ENCODE measurements at places on chromosomes 4 and X.

DNA sequence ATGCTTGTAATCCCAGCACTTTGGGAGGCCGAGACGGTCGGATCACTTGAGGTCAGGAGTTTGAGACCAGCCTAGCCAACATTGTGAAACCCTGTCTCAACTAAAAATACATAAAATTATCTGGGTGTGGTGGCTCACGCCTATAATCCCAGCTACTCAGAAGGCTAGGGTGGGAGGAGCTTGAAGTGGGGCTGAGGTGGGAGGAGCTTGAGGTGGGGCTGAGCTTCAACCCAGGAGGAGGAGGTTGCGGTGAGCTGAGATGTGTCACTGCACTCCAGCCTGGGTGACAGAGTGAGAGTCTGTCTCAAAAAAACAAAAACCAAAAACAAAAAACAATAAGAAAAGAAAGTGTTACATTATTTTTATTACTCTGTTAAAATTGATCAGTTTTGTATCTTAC is 1164.4 kb upstream of the IGFBP7 start:
- no peak for DNase-seq

DNA sequence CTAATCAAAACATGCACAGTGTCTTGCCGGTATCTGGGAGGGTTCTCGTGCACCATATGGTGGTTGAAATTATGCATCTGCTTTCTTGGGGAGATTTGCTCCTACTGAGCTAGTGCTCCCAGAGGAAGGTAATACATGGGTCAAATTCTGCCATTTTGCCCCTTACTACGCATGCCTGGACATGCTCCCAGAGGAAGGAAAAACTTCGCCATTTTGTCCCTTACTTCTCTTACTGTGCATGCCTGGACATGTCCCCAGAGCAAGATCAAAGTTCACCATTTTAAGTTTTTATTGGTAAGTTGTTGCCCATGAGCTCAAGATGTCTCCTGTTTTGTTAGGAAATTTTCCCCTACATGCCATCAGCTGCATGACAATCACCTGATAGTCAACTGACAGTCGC is 252.1 kb upstream of the KLHL4 start:
- no peak for DNase-seq

DNA sequence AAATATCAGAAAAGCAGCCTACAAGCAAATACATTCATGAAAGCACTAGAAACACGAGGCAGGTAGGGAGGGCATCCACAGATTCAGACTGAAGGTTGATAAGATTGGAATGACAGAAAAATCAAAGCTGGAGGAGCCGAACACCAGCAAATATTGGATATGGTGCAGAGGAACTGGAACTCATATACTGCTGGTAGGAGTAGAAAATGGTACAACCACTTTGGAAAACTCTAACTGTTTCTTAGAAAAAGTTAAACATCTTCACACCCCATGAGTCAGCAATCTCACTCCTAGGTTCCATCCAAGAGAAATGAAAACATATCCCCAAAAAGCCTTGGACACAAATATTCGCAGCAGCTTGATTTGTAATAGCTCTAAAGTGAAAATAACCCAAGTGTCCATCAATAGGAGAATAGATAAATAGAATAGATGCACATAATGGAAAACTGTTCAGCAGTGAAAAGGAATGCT is 27.1 kb downstream of the CD99L2 start:
- no peak for DNase-seq

GRCh38 chrX:9581771-9582385 is 117.0 kb downstream of the TBL1X start:
- no peak for DNase-seq

DNA sequence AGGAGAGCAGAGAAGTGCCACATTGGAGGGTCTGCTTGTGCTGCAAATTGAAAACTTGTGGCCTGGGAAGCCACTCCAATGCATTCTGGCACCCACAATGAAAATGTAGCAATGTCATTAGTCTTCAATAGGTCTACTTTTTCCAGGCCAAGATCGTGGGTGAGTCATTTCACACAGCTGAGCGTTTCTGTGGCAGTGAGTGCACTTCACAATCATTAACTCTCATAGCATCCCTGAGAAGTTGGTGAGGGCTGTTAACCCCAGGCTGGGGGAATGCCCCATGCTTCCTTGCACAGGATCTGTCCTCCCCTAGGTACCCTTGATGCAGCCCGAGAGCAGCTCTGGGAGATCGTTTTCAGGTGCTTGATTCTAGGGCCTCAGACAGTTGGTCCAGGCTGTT is 196.8 kb upstream of the ATP6AP2 start:
- DNase-seq = no peak

- peak; percentile 44 for DNase-seq
Measured at GRCh38 chrX:21798677-21799219, 40.7 kb upstream of the MBTPS2 start.

- DNase-seq = no peak
Measured at GRCh38 chrX:129925305-129926092, 19.5 kb downstream of the UTP14A start.

GRCh38 chrX:3567686-3568085 is 145.8 kb downstream of the PRKX start:
- no peak for DNase-seq

DNA sequence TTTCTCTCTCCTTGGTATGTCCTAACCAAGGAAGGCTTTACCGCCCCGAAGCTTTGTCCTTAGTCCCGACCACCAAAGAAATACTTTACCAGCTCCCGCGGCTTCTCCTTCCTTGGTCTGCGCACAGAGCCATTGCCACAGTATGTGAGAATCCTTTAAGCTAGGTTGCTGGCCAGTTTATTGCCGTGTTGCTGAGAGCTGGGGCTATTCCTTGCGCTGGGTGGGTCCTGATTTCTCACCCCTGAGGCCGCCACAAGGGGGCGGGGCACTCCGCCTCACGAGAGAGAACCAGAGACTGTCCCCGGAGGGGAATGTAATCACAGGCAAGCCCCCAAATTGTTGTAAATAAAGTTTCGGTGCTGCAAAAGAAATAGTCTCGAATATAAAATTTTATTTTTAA is 331.0 kb upstream of the PCDH10 start:
- no peak for DNase-seq

DNA sequence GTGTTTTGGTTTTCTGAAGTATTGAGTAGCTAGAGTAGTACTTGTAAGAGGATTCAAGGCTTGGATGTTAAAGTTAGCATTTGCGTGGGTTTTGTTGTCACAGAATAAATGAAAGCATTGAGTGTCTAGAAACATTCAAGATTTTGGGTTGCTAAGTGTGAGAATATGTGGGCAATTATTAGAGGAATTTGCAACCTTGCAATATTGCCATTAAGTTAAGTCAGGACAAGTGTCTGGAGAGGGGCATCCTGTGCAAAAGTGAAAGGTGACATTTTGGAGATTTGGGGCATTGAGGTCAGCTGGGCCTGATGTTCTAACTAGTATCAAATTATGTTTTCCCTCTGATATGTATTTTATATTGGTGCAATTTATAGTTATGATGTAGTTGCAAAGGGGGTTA is 533.9 kb upstream of the GRID2 start:
- DNase-seq = no peak

DNA sequence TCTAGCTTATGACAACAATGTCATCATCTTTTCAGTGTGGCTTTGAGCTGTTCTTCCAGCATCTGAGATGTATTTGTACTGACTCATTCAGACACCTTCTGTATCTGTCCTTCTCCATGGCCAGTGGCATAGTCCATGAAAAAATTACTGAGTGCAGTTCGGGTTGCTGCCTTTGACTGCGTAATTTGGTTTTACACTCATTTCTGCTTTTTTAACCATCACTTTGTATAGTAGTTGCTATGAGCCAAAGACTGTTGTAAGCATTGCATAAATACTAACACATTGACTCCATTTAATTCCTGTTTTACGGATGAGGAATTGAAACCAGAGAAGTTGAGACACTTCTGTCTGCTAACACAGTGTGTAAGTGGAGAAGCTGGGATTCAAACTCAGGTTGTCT is 190.7 kb upstream of the MID1 start:
- no peak for DNase-seq
